GM12891 (cell line): ENCODE measurements at places on chromosomes 16 and 17.

- no peak for DNase-seq
Measured at GRCh38 chr16:17457997-17458396, 12.8 kb downstream of the XYLT1 start.

GRCh38 chr17:21282231-21282630, 2.3 kb upstream of the MAP2K3 start:
- no peak for DNase-seq

- DNase-seq: no peak
Measured at GRCh38 chr17:7228920-7229319, 5.4 kb downstream of the DVL2 start.

GRCh38 chr17:6596511-6596910, 40.2 kb upstream of the PITPNM3 start:
- no peak for DNase-seq

DNA sequence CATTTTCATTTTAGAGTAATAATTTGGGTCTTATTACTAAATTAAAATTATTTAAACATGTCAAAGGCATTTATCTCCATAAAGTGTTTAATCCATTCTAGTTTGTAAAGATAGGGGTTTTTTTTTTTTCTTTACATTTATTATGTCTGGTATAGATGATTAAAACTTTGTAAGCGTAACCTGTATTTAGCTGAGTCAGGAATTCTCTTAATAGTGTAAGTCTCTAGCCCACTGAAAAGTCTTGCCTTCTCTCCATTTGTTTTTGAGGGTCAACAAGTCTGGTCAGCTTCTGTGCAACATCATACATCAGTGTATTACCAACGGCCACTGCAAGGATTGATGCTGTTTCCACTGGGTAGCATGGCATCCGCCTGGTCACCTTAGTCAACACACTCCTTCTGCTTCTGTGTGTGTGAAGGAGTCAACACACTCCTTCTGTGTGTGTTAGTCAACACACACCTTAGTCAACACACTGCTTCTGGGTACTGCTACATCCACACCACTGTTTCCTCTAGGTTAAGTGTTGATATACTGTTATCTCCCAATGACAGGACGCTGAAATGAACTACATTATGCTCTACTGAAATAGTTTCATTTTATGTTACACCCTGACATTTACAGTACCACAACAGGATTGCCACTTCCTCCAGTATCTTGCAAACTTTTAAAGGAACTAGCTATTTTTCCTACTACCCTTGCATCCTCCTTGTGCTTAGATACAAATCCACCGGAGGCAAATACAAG, 37.3 kb upstream of the VWA3A start:
- no peak for DNase-seq
